ENCODE measurements at places on chromosomes 12 and 14. TPM values are rescaled to one million over a fixed set of nuclear protein-coding genes. Genes with fewer than 3 reads are reported as not detected.

DNA sequence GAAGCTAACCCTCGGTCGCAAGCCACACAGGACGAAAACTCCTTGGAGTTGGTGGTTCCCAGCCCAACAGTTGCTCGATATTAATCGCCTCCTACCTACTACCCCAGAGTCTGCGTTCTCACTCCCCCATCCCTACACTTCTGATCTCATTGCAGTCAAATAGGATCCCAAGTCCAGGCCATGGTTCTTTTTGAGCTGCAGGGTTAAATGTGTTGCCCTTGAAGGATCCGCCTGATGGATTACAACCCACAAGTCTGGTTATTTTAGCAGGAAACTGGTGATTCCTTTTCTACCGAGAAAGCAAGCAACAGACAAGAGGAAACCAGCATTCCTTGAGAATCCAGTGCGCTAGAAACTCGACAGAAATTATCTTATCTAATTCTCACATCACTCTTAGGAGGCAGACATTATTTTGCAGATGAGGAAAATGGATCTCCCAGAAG lies 785 bp upstream of the NIN start:
- DNase-seq, result no peak

- peak; percentile 25 for DNase-seq
Measured at GRCh38 chr12:11969437-11970154, 101.1 kb upstream of the BCL2L14 start.

- no peak for DNase-seq
Measured at GRCh38 chr14:30710876-30711275, 88.8 kb downstream of the SCFD1 start.

GRCh38 chr12:94112121-94112520 lies 36.3 kb upstream of the PLXNC1 start:
- no peak for DNase-seq

The LPAR5 gene
- 0.04 TPM for total RNA-seq

The KRT3 gene
- not detected for total RNA-seq

DNA sequence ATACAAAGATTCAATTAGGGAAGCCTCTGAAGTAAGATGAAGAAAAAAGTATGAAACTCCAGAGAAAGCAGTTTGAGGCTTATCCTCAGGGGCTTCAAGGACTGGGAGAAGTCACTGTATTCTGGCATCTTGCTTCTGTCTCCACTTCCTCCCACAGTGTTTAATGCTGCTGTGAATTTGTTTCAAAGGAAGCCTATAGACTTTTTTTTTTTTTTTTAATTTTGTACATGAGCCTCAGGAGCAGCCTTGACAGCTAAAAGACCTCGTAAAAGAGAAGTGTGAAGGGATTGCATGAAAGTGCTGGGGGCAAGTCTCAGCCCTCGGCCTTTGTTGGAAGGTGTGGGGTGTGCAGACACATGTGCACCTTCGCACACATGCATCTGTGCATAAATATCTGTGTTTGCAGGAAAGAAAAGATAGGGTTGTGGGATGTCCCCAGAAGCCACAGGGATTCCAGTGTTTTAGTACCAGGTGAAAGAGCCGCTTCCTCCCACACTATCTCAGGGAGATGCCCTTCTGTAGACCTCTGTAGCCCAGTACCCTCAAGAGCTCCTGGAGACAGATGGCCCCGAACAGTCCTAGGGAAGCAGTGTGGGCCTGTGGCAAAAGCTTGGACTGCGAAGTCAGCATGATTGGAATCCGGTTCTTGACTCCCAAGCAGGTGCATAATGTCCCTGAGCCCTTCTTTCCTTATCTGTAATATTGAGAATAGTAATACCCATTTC lies 193.5 kb upstream of the BCL2L14 start:
- no peak for DNase-seq

DNA sequence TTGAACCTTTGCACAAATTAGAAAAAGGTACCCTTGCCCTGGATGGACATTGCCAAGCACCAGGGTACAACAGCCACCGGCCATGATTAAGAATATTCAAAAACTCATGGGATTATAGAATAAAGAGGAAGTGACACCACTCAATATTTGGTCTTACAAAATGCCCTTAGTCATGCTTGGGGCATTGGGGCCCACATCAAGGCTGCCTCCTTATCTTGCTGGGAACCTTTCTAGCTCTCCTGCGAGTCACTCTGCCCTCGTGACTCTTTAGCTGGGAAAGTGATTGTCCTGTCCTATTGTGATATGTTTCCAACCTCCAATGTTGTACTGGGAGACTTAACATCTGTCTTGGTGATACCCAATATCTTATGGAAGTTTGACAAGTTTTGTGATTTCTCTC lies 57.8 kb downstream of the GTF2A1 start:
- no peak for DNase-seq

DNA sequence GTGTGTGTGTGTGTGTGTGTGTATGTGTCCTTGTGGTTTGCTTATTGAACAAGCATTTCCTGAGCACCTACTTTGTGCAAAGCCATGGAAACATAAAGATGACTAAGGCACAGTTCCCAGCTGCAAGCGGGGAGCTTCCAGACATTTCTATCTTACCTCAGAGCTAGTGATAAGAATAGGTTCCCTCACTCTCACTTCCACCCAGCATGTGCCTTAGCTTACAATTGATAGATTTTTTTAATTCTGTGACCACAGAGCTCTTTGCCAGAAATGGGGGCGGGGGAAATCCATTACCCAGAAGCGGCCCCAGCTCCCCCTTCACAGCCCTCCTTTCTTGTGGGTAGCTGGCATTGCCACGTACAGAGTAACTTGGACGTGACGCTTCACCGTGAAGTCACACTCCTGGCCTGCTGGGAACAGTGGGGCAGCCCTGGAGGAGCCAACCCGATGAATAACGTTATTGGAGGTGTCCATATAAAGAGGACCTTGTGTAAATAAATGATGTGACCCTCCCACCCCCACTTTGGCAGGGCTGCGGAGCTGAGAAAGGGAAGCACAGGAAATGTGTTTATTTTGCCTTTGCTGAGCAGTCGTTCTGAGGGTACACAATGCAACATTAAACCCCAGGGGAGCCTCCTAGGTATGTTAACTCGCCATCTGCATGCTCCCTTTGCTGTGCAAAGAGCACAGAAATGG lies 238.9 kb downstream of the CHST11 start:
- no peak for DNase-seq

DNA sequence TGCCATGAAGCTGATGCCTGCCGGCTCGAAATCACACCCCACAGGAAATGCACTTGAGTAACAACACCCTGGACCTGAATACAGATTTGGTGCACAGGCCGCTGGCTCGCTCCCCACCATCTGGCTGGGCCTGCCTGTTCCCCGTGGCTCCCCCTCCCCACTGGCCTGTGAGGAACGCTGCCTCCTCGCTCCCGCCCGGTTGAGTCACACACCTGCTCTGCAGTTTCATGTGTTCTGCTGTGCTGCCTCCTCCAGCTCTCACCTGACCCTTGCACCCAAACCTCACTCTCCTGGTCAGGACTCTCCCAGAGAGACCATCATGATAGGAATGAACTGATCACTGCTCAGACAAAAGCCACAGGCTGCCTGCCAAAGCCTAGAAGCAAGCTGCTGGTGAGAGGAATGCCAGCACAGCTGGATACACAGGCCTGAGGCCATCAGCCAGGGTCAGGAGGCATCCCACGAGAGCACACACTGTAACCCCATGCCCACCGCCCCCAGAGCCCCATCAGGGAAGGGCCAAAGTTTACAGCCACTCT lies 3.8 kb upstream of the SIVA1 start:
- peak; percentile 42 for DNase-seq

The SMCO3 gene
- total RNA-seq, result not detected

- no peak for DNase-seq
Measured at GRCh38 chr14:74592476-74593201, 19.4 kb downstream of the LTBP2 start.

The ST8SIA1 gene
- total RNA-seq, result 1.8 TPM

DNA sequence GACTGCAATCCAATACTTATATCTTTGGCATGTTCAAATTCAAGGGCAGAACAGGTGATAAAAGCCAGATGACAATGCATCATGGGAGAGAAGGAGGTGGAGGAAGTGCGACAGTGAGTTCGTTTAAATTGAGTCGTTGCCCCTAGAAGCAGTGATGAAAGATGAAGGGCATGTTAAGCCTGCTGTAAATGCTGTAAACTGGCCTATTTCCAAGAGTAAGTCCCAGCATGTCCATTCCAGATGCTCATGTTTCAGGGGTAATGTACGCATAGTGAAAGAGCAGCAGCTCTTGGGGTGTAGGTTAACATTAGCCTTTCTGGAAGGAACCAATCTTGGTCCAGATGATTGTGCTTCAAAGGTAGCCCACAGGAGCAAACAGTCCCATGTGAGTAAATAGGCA lies 97.1 kb downstream of the C2CD5 start:
- no peak for DNase-seq

DNA sequence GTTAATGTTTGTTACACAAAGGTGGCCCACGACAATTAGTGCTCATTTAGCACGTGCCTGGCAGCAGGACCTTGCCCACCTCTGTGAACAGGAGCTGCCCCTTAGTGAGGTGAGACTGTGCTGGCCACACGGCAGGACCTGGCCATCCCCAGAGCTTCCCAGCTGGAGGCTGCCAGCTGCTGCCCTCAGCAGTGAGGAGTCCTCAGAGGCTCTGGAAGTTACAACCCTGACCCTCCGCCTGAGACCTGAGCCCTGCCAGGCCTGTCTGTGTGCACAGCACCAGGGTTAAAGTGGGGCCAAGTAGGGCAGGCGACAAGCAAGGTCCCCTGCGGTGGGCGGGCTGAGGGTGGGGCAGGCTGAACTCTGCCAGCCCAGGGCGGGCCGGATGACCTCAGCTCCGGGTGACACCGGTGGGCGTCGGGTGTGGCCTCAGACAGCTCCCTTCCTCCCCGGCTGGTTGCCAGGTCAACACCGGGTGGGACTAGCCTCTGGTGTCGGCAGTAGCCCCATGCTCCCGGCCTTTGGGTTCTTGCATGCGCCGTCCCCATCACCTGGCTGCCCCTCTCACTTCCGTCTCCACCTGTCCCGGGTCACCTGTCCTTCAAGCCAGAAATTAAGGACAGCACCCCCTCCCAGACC lies 9.2 kb upstream of the LBHD2 start:
- DNase-seq, result no peak

DNA sequence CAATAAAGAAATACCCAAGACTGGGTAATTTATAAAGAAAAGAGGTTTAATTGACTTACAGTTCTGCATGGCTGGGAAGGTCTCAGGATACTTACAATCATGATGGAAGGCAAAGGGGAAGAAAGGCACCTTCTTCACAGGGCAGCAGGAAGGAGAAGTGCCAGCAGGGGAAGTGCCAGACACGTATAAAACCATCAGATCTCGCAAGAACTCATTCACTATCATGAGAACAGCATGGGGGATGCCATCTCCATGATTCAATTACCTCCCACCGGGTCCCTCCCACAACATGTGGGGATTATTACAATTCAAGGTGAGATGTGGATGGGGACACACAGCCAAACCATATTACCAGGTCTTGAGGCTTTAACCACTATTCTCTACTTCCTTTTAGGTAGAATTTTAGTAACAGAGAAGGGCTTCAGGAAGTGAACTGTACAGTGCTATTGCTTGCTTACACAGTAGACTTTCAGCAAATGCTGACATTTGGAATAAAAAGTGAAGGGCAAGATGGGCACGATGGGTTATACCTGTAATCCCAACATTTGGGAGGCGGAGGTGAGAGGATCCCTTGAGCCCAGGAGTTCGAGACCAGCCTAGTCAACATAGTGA lies 40.8 kb upstream of the OR4E1 start:
- no peak for DNase-seq

GRCh38 chr12:131918311-131919050 lies 10.6 kb upstream of the PUS1 start:
- DNase-seq, result no peak

The RNASE12 gene
- not detected for total RNA-seq

The ZC2HC1C gene
- total RNA-seq, result 0.90 TPM

DNA sequence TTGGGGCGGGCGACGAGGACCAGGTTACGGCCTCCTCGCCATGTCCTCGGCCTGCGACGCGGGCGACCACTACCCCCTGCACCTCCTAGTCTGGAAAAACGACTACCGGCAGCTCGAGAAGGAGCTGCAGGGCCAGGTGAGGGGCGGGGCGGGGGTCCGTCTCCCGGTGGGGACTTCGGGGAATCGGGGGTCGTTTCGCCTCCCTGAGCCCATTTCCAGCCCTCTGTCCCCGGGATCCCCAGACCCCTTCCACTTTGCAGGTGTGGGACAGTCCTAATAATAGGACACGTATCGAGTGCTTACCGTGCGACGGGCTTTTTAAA lies 380 bp downstream of the ANKRD13A start:
- no peak for DNase-seq

- peak; percentile 74 for DNase-seq
Measured at GRCh38 chr14:32073537-32074189, 3.4 kb upstream of the ARHGAP5 start.

Data from neural progenitor cell (in vitro differentiated cells).